COLO829 (cell line): ENCODE measurements at places on chromosomes 7 and 10.
A peak's percentile ranks its signal among the peaks of the same experiment; 100 is the strongest.

DNA sequence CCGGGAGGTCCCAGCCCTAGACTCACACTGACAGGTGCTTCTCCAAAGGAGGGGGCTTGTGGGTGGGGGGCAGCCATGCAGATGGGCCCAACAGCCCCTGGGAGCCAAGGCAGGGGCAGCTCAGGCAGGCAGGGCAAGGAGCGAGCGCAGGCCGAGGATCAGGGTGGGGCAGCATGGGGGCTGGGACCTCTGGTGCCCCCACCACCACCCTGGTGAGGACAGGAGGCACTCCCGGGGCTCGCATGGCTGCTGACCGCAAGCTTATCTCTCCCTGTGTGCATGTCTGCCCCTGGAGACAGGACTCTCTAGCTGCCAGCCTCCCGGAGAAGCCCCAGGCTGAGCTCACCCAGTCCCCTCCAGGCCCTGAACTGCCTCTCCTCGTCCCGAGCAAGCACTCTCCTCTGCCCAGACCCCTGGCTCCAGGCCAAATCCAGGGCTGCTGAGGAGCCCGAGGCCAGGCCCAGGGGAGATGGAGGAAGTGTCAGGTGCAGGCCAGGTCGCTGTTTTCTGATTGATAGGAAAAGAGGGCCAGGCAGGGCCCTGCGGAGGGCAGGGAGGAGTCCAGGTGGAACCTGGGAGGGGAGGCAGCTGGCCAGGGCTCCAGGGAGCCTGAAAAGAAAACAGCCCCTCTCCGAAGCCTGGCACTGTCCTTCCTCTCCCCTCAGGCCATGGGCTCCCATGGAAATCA, 39.0 kb downstream of the PDGFA start:
- DNase-seq = no peak

- DNase-seq = no peak
These were observed 37.9 kb downstream of the SLC25A28 start for GRCh38 chr10:99582255-99582770.

DNA sequence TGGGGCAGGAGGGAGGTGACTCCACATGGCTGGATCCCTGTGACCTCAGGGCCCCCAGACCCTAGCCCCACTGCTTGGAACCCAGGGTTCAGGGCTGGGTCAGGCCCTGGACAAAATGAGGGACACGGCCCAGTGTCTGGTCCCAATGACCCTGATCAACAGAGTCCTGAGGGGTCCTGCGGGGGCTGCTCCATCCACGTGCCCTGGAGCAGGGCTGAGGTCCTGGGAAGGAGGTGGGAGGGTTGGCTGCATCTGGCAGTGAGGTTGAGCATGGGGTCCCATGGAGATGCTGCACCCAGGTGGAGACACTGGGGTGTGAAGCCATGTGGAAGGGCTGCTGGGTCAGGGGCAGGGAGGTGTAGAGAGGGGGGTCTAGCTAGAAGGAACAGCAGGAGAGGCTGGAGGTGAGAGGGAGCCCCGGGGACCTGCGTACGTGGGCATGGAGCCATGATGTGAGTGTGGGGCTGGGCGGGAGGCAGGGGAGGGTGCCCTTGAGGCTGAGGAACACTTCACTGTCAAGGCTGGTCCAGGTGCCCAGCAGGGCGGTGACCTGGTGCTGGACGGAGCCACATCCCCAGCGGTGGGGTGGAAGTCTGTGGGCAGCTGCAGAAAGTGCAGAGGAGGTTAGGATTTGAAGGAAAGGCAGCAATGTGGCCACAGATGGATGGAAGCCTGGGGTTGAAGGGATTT, 604 bp downstream of the SCART1 start:
- DNase-seq = no peak

DNA sequence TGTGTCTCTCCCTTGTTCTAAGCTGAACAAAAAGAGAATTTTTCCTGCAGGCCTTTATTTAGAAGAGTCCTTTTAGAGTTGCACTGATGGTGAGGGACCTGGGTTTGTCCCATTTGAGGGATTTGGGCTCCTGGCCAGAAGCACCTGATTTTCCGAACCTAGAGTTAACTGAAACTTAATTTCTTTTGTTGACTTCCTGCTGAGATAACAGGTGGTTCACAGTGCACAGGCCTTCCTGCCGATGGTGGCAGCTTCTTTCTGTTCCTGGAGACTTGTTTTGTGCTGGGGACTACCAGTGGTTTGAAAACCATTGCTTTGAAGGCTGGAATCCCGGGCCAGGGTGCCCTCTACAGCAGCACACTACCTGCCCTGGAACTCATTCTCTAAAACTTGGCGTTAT, 99.2 kb downstream of the SUGCT start:
- DNase-seq = no peak

DNA sequence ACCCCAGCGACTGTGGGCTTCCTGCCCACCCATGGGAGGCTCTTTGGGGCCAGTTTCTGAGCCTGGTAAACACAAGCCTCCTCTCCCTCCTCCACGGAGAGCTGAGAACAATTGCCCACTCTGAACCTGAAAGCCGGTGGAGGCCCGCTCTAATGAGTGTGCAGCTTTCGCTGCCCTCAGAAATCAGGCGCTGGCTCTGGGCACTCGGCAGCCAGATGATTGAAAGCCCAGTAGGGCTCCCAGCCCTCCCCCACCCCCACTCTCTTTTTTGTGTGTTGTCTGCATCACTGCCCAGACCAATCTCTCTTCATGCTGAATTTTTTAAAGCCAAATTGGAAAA, 438.9 kb downstream of the RPS24 start:
- no peak for DNase-seq

GRCh38 chr10:83562381-83562780, 576.9 kb upstream of the GHITM start:
- no peak for DNase-seq

DNA sequence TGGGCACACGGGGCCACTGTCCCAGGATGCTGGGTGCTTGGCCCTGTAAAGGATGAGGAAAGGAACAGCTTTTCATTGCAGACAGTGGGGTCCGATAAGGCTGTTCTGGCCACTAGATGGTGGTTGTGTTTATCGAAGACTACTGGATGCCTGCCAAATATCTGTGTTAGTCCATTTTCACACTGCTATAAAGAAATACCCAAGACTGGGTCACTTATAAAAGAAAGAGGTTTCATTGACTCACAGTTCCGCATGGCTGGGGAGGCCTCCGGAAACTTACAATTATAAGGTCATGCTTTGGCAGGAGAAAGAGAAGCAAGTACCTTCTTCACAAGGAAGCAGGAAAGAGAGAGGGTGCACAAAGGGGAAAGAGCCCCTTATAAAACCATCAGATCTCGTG, 32.2 kb upstream of the GARS1 start:
- DNase-seq = peak; percentile 70

GRCh38 chr10:82721831-82722230, 846.8 kb downstream of the NRG3 start:
- DNase-seq = no peak

DNA sequence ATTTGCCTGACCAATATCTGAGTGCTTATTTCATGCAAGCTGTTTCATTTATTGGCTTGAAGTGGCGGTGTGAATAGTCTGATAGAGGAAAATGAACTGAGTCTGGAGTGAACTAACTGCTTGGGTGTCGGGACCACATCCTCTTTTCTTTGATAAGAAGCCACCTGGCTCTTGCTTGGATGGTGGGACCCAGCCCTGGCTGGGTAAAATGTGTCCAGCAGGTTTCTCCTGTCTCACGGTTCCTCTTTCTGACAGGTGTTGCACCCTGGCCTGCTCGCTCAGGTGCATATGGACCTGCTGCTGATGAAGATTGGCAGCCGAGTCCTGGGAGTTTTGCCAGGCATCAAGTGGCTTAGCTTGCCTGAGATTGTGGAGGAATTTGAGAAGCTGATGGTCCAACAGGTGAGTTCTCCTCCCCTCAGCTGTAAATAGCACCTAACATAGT, 1.6 kb downstream of the ADCK2 start:
- DNase-seq = no peak
